SJSA1 (cell line): ENCODE measurements at places on chromosomes 5 and 9.

DNA sequence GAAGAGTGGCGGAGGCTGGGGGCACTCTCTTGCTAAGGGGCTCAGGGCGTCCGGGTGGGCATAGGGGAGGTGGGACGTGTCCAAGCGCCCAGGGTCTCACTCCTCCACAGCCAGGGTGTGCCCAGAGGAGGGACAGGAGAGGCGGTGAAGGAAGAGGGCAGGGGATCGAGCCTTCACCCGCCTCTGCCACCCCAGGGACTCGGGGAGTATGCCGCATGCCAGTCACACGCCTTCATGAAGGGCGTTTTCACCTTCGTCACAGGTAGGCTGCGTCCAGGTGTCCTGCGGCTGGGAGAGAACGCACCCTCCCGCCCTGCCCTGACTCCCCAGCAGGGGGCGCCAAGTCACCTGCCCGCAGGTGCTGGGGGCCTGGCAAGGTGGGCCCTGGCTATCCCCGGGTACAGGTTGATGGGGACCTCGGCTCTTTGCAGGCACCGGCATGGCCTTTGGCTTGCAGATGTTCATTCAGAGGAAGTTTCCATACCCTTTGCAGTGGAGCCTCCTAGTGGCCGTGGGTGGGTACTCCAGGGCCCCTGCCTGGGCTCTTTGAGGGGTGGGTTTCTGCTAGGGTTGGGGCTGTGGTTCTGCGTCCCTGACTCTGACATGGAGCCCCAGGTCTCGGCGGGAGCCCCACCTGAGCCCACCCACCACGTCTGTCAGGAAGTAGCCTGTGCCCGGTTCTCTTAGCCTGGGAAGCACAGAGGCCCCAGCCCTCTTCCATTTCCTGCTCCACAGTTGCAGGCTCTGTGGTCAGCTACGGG, 552 bp downstream of the TMEM141 start:
- DNase-seq = no peak

- DNase-seq = no peak
These were observed 349.1 kb downstream of the TMEM232 start for GRCh38 chr5:110377361-110377760.

DNA sequence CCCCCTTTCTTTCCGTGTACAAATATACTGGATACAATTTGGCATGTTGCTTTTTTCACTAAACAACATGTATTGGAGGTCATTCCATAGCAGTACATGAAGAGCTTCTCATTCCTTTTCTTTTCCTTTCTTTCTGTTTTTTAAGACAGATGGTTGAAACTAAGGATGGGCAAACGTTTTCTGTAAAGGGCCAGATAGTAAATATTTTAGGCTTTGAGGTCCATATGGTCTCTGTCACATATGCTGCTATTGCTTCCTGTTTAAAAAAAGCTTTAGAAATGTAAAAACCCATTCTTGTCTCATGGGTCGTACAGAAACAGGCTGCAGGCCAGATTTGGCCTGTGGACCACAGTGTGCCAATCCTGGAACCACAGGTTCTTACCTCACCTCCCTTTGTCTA, 160.1 kb downstream of the ACER2 start:
- DNase-seq = no peak

GRCh38 chr5:56303511-56303910, 70.4 kb upstream of the ANKRD55 start:
- DNase-seq = no peak

- no peak for DNase-seq
These were observed 34.5 kb upstream of the SLC46A2 start for GRCh38 chr9:112925058-112925641.

DNA sequence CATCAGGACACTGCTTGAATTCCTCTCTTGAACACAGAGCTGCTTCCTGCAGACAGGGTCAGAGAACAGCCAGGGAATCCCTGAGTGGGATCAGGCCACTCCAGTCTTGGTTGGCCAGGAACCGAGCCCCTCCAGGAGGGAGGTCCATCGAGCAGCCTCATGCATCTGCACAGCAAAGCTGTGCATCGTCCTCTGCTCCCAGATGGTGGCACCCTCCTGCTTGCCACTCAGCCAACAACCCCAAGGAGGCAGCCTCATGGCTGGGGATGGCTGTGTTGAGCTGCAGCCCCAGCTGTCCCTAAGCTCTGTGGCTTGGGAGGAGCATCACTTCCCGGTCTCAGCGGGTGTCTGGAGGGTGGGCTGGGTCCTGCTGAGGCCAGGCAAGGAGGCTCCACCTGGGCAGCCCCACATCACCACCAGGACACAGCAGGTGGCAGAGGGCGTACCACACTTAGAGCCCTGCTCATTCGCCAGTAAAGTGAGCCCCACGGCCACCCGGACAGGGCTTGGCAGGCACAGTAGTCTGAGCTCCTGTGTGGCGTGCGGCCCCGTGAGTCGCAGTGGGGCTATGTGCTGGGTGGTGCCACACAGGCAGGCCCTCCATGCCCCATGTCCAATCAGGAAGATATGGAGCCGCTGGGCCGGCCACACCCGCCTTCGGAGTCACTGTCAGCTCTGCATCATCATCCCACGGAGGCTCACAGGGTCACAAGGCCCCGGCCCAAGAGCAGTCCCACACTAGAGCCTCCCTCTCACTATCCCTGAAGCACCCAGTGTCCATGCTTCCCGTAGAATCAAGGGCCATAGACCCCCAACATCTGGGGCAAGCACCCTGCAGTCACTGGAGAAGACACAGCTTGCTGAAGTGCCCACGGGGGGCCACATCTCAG, 11.9 kb downstream of the LPCAT1 start:
- DNase-seq = peak; percentile 72

GRCh38 chr9:77808751-77809081, 160.6 kb upstream of the GNA14 start:
- no peak for DNase-seq

GRCh38 chr5:26681861-26682260, 356.5 kb downstream of the CDH9 start:
- DNase-seq = no peak

DNA sequence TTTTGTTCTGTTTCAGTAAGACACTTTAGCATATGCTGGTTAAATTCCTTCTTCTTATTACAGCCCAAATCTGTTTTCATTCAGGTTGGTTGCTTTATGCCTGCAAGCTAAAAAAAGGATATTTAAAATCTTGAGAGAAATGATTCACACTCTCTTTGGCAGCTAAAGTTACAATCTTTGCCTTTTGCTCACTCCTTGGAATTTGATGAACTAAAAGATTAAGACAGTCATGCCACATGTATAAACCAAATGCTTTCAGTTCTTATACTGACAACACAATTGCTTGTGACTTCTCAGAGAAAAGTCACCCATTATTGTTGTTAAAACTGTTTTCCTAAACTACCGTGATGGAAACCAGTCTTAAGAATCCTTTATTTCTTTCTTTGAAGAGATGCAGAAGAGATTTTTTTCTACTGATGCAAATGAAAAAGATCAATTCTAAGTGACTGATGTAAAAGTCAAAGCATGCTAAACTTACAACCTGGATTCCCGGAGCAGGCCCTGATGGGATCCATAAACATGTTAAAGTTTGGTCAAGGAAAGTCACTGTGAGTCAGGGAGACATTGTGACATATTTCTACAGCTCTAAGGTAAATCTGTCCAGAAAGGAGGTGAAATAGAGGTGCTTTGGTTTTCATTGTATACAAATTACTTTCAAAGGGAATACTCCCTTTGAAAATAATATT, 144.2 kb upstream of the CDH10 start:
- DNase-seq = no peak

DNA sequence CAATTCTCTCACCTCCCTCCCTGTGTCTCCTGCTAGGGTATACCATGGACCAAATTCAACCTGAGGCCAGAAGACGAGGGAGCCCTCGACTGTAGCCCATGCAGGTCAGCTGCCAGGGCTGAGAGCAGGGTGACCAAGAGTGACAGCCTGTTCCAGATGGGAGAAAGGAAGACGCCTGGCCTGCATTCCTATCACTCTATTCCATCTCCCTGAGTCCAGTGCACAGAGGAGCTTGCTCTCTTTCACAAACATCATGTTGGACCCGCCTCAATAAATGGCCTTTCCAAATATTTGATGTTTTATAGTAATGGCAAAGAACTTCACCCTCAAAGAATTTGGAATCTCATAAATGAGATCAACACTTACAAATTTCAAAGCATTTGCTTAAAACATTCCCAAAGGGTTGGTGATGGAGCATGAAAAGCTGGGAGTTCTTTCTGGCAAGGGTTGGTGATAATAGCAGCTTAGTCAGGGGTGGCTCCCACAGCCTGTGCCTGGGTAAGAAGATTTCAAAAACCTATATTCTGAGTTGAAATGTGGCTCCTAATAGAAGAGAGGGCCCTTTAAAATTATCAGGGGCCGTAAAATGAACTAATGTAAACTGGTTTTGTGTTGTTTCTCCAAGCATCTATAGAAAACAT, 393.1 kb downstream of the EFNA5 start:
- no peak for DNase-seq

DNA sequence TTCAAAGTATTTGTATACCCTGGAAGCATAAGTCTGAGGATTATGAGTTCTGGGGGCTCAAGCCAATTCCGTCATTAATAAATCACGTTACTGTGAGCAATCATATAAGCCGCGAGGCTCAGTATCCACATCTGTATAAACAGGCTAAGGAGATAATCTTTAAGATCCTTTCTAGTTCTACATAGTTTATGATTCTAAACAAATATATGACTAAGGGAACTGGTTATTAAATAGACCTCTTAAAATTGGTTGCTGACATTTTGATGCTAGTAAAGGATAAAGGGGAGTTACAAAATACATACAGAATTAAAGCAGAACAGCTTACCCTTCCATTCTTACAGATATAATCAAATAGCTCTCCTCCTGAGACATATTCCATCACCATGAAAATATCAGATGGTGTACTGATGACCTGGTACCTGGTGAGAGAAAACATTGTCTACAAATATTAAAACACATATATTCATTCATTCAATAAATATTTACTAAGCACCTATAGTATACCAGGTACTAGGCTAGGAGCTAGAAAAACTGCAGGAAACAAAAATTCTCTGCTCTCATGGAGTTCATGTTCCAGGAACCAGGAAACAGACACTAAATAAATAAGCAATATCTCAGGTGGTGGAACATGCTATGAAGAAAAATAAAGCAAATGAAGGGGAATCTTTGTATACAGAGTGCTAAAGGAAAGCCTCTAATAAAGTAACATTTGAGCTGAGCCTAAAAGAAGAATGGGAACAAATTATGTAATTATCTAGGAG, 19.5 kb upstream of the TTC33 start:
- DNase-seq = no peak

GRCh38 chr5:43891112-43891511, 288.1 kb downstream of the NNT start:
- DNase-seq = no peak

GRCh38 chr5:160367885-160368284, 2.5 kb downstream of the C1QTNF2 start:
- no peak for DNase-seq

DNA sequence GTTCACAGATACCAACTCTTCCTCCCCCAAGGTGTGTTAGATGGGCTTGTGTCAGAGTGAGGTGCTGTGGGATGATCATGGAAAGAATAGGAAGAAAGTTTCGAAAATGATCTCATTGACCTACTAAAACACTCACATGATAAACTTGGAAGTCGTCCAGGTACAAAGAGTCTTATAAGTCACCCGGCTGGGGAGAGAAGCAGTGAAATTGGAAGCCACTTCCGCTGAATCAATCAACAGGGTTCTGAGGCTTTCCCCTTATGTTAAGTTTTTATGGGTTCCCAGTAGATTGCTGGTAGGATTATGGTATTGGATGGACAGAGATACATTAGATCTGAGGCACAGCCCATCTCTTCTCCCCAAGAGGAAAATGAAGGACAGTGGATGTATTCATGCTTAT, 218.8 kb upstream of the MSX2 start:
- DNase-seq = no peak

DNA sequence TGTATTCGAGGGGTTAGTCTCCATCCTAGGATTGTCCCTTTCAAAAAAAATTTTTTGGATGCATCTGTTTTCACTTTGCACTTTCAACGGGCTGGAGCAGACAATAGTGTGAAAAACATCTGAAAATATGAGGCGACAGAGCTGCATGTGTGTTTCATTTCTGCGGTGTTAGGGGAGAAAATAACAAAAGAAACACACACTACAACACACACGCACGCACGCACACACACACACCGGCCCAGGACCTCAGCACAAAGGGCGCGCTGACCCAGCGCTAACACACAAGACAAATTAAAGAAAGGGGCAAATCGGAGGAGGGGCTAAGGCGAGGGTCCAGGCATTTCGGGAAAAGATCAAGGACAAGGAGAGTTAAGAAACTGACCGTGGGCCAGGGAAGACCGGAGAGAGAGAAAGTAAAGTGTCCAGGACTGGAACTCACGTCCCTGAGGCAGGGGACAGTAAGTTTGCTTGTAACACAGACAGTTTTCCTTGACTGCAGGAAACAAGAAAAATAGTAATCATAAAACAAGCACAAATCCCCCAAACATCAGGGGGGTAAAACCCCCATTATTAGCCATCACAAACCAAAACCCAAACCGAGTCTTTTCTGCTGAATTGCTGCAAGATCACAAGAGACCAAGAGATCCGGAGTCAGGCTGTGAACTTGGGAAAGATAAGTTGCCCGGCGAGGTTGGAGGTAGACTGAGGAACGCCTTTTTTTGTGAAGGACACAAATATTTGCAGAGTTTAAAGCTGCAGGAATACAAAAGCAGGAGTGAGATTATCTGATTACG, 302.1 kb downstream of the PARP8 start:
- DNase-seq = no peak

- no peak for DNase-seq
These were observed 1359.1 kb upstream of the CDH9 start for GRCh38 chr5:28397502-28397941.

GRCh38 chr9:129995409-129996160, 47.4 kb downstream of the FNBP1 start:
- DNase-seq = no peak

DNA sequence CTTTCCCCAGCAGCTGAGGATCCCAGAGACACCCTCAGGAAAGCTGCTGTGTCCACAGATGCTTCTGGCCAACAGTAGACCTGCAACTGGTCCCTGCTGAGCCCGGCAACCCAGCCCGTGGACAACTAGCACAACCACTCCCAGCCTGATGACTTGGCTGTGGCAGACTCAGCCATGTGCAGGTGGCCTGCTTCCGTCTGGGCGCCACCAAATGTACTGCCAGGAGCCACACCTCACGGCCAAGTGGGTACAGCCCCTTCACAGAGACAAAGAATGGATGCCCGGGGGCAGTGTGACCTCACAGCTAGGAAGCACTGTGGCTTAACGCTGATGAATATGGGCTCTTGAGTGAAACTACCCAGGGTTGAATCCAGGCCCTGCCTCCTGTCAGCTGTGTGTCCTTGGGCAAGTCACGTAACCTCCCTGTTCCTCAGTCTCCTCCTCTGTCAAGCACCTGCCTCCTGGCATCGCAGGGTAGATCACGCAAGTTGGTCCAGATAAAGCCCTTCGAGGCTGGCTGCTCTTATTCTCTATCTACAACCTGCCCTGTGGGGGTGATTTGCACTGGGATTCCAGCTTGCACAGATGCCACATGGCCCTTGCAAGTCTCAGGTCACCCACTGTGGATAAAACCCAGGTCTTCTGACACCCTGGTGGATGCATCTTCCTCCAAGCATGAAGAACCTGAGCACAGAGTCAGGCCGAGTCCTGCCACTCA, 225.0 kb downstream of the PBX3 start:
- DNase-seq = no peak

DNA sequence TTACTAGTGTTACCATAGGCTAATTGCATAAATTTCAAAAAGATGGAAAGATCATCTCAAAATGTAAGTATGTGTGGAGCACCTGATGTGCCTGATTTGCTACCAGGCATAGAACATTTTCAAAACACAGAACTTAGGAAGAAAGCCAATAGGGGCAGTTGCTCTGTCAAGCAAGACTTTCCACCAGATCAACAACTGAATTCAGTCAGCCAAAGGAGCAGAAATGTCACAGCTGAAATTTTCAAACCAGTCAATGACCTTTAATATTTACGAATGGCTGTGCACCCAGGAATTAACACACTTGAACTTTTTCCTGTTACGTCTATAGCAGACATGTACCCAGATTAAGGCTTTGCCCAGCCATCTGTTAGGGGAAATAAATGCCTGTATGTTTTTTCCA, 452.8 kb upstream of the PTGER4 start:
- no peak for DNase-seq
